ENCODE measurements at places on chromosomes 11 and 22. TPM values are rescaled to one million over a fixed set of nuclear protein-coding genes. Genes with fewer than 3 reads are reported as not detected.
A peak's percentile ranks its signal among the peaks of the same experiment; 100 is the strongest.

DNA sequence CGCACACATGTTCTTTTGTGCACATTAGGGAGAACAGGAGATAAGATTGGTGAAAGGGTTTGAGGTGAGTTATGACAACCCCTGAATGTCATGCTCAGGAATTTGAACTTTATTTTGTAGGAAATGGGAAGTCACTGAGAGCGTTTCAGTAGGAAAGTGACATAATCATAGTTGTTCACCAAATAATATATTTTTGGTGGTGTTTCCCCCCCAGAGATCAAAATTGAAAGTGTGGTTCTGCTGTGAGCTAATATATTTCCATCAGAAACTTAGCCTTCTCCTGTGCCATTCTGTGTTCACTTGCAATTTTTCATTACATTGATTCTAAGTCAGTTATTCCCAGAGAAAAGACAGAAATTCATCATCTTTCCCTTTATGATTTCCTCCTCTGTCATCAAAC is 64.1 kb upstream of the RCN1 start:
- DNase-seq, result no peak

- DNase-seq, result no peak
Observed at GRCh38 chr22:23419171-23419570, 160.9 kb downstream of the IGLL1 start.

DNA sequence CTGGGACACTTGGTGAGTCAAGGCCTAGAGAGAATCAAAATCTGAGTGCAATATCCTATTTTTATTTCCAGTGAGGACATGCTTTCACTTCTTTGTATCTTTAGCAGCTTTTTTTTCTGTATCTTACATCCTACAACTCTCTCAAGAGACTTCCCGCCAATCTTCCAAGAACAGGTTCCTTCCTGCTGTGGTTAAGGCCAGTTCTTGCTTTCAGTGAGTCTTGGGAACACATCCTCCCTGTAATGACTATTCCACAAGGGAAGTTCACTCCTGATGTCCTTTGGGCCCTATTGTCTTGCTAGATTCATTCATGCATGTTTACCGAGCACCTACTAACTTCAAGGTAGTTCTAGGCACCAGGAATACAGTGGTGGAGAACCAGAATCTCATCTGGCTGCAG is 3.8 kb upstream of the MMP12 start:
- no peak for DNase-seq

- DNase-seq, result no peak
Observed at GRCh38 chr11:106961518-106961917, 56.8 kb downstream of the GUCY1A2 start.

GRCh38 chr11:71452199-71453036 is 585 bp upstream of the NADSYN1 start:
- DNase-seq, result peak; percentile 55

GRCh38 chr22:20243537-20244249 is 24.4 kb downstream of the RTN4R start:
- DNase-seq, result peak; percentile 82

LIF gene
- total RNA-seq, result 0.54 TPM

TPH1 gene
- 0.08 TPM for total RNA-seq

SAC3D1 gene
- 7.8 TPM for total RNA-seq

Measured in Right ventricle myocardium superior (tissue), 1 donor.